ENCODE measurements at places on chromosomes 1 and 21.
A peak's percentile ranks its signal among the peaks of the same experiment; 100 is the strongest.

DNA sequence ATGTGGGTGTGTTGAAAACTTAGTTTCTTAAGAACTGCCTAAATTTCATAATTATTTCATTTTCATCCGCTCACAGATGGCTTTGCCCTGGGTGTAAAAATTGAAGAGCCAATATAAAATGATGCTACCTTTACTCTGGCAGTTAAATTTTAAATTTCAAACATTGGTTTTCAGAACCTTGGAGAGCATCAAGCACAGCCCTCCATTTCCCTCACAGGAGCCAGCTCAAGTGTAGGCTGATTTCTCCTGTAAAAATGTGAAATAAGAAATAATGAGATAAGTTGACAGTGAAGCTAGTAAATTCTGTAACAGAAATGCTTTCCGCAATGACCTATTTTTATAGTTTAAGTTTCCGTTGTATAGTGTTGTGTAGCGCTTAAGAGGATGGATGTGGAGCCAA, 53.9 kb upstream of the AKT3 start:
- DNase-seq = no peak

- no peak for DNase-seq
These were observed 632.0 kb downstream of the SMYD3 start for GRCh38 chr1:245874942-245875580.

GRCh38 chr1:235995511-235995910, 69.4 kb downstream of the NID1 start:
- DNase-seq = no peak

DNA sequence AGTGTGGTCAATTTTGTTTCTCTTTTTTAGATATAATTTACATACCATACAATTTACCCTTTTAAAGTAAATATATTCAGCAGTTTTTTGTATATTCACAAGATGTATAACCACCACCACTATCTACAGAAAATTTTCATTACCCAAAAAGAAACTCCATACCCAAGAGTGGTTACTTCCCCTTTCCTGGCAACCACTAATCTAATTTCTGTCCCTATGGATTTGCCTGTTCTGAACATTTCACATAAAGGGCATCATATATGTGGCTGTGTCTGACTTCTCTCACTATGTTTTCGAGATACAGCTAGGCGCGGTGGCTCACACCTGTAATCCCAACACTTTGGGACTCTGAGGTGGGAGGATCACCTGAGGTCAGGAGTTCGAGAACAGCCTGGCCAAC, 13.6 kb downstream of the PACC1 start:
- no peak for DNase-seq

GRCh38 chr21:46457801-46458314, 833 bp upstream of the DIP2A start:
- DNase-seq = peak; percentile 22

DNA sequence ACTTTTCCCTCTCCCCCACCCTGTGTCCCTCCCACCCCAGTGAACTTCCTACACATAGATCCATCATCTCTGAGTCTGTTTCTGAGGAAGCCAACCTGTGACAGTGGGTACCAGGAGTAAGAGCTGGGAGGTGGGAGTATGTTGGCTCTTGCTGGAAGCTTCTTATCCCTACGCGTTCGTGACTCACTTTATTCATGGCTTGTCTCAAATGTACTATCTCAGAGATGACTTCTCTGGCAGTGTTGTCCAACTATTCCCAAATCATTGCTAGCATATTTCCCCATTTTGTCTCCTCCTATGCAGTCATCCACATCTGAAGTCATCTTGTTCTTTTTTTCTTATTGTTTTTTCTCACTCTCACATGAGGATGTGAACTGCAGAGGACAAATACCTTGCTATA, 88.0 kb downstream of the HIVEP3 start:
- DNase-seq = no peak

- DNase-seq = no peak
These were observed 104.2 kb upstream of the GCLM start for GRCh38 chr1:94013367-94013878.

- no peak for DNase-seq
These were observed 47.6 kb downstream of the ACP6 start for GRCh38 chr1:147622731-147623130.
